ENCODE measurements at places on chromosomes 7 and 10.
A peak's percentile ranks its signal among the peaks of the same experiment; 100 is the strongest.

DNA sequence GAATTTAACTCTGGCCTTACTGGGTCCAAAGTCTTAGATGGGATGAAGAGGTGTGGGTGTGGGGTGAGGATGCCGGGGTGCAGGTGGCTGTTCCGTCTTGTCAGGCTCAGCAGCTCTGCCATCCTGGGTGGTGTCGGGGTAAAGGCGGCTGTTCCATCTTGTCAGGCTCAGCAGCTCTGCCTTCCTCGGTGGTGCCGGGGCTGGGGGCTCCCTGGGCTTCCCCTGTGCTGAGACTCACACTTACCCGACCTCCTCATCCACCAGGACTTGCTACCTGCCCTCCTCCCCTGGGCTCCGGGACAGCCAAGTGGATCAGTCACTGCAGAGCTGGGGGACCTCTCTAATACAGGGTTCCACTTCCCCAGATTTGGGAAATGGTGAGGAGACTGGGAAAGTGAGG, 244.3 kb upstream of the SHH start:
- no peak for DNase-seq

DNA sequence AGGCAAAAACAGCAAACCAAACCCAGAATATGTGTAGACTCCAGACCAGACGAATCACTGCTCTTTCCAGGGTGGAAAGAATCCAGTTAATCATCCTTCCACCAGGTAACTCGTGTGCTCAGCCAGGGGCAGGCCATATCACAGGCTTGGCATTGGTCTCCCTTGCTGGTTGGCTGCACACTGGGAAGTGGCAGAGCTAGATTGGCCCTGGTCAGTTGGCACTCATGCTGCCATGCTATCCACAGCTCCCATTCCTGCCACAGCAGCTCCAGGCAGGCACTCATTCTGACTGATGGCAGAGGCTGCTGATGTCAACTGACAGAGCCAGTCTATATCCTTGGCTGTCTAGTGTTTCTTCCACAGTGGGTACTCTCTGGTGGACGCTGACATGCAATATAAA, 9.7 kb upstream of the GDF10 start:
- DNase-seq: no peak

- DNase-seq: no peak
Observed at GRCh38 chr7:137390076-137390475, 46.5 kb upstream of the PTN start.

DNA sequence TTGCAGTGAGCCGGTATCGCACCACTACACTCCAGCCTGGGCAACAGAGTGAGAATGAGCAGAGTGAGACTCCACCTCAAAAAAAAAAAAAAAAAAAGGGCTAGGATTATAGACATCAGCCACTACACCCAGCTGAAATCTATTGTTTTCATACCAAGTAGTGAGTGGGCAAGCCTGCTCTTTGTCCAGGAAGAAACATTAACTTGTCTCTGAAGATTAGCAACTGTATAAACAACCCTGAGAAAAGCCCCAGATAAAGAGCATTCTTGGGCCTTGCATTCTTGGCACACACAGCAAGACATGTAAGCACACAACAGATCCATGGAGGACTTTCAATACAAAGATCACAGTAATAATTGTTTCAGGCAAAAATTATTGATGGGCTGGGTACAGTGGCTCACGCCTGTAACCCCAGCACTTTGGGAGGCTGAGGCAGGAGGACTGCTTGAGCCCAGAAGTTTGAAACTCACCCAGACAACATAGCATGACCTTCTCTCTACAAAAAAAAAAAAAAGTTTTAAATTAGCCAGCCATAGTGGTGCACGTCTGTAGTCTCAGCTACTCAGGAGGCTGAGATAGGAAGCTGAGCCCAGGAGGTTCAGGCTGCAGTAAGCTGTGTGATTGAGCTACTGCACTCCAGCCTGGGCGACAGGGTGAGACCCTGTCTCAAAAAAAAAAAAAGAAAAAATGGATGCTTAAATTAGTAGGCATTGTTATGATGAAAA, 4.4 kb downstream of the PSPH start:
- DNase-seq: peak; percentile 77

GRCh38 chr10:128325788-128326187, 199.6 kb upstream of the MKI67 start:
- DNase-seq: no peak

- DNase-seq: no peak
Observed at GRCh38 chr10:122630526-122630925, 69.1 kb downstream of the C10orf120 start.

DNA sequence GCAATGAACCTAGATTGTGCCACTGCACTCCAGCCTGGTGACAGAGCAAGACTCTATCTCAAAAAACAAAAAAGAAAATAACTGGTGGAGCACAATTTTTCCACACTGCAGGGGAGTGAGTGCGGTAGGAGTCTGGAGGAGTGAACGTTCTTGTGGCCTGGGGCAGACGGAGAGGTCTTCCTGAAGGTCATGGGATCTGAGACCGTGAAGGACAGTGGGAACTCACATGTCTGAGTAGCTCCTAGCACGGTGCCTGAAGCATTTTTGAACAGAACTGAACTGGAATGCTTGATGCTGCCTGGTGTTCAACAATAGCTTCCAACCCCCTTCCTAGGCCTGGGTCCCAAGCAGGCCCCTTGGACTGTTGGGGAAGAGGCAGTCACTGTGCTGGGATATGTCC, 84.3 kb upstream of the PODXL start:
- no peak for DNase-seq

GRCh38 chr10:32923849-32924248, 34.2 kb downstream of the ITGB1 start:
- DNase-seq: no peak

DNA sequence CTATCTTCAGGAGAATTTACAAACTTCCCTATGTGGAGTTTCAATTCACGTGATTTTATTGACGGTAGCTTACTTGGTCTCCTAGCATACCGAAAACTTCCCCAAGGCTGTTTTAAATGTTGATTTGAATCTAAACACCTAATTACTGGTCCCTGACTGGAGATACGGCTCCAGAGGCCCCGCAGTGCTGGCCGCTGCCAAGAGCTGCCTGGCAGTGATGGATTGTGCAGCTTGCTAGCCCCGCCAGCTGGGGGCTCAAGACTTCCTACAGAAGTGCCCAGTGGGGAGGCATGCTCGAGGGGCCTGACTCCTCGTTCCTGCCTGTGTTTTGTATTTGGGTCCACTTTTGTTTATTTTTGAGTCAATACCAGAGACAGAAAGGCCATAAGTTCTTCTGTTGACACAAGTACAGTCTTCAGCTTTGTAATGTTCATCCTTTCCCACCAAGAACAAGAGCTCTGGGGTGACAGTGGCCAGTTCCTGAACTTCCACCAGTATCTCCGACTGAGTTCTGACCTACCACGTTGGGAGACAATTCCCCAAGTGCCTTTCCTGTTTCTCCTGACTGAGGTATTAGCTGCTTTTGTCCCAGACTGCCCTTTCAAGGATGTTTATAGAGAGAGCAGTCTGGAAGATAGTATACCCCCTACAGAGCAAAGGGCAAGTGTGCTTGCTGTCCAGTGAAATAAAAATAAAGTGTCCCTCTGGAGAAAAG, 80.7 kb upstream of the CXCL12 start:
- DNase-seq: no peak

DNA sequence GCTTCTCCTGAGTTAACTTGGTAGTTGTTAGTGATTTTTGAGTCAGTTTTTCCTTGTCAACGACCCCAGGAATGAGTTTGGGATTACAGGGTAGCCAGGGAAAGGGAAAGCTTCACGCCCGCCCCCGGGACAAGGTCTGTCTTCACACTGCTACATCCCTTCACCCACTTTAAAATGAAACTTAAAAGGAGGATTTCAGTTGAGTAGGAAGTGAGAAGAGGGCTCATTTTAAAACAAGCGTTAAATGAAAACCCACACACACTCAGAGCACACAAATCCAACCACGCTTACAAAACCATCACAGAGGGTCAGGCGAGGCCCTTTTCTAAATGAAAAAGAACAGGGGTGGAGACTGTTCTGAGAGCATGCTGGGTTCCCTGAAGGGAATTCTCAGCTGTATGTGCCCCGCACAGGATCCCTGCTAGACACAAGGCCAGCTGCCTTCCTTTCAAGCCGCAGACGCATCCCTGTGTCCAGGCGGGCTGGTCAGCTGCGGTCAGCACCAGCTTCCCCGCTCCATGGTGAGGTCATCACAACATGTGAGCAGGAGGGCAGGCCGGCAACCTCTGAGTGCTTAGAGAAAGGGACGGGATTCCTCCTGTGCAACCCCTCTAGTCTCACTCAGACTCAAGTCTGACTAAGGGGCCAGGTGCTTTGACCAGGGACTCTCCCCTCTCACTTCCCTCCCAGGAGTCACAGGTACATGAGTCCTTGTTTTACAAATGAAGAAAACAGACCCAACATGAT, 111.8 kb downstream of the EGFR start:
- no peak for DNase-seq

- no peak for DNase-seq
Observed at GRCh38 chr10:3195726-3196125, 23.1 kb upstream of the PITRM1 start.

GRCh38 chr7:55526770-55527169, 45.5 kb downstream of the VOPP1 start:
- DNase-seq: no peak

DNA sequence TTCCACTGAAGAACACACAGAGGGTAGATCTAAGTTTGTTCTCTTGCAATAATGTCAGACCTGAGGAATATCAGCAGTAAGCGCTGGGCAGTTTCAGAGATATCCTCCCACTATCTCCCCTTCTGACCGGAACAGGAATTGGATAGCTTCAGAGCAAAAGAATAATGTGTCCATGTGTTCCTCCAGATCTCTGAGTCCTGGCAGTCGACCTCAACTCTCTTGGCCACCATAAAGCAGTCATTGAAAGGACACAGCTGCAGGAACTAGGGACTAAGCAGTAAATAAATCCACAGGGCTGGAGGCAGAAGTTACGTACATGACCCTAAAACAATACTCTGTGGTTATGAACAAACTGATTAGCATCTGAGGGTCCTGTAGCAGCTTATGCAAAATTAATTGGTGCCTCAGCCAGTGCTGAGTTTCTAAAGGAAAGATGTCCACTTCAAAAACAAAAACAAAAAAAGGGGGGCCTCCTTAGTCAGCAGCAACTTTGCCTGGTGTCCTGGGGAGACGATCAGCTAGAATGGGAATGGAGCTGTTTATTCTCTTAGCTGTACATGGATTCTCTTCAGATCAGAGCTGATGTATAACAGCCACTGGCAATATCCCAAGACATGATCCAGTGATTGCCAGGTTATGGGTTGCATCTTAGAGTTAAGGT, 6.4 kb upstream of the PRTFDC1 start:
- no peak for DNase-seq

DNA sequence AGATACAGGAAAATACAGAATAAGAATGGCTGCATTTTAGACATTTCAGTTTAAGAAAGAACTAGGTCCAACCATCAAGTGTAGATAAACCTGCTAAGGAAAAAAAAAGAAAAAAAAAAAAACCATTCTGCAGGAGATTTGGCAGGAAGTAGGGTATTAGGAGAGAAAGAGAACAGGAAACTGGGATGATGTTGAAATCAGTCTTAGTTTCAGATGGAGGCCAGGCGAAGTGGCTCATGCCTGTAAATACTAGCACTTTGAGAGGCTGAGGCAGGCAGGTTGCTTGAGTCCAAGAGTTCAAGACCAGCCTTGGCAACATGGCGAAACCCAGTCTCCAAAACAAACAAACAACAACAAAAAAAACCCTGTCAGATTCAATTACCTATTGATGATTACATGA, 120.2 kb downstream of the RAB11FIP2 start:
- DNase-seq: no peak

GRCh38 chr7:19051767-19052375, 65.6 kb downstream of the TWIST1 start:
- no peak for DNase-seq

DNA sequence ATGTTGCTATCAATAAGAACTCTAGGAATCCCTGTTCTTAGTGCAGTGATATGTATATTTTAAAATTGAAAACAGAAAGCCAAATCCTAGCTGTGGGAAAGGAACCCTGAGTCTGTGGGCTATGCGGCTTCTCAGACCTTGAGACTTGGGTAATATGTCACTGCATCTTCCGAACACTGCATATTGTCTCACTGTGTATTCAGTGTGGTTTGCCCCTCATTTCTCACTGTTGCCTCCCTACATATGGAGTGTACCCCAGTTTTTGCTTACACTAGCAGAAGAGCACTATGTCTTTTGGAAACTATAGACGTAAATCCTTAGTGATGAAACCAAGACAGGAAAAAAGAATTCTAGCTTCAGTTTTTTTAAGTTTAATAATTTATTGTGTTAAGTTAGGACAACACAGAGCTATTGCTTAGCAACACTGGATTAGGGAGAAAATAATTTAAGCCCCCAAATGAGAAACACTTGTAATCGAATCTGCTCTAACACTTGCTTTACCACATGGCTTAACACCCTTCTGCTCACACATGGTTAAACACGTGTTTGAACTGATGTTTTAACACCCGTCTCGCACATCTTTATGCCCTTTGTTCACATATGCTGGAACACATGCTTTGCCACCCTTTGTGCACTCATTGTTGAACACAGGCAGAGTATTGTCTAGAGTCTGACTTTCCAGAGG, 251.3 kb downstream of the VTI1A start:
- DNase-seq: no peak

DNA sequence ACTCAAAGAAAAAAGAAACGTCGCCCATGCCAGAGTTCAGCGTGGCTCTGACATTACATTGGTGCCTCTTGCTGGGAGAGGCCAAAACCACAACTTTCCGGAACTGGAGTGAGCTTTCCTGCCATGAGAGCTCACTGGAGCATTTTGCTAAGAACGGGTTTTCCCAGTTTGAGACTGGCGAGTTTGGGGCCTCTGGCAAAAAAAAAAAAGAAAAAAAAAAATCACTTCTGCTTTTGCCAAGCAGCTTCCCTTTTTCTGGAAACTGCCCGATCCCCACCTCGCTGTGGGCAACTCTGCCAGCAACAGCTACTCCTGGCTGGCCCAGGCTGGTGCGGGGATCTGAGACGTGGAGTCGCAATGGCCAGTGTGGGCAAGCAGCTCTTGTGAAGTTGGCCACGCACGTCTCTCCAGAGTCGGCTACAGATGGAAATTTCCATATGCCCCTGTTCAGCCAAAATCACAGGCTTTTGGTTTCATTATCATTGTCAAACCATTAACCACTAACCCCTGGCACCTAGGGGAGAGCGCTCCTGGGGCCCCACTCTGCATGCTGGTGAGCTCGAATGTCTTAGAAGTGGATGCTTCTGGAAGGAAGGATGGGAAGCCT, 25.7 kb downstream of the PRKAG2 start:
- no peak for DNase-seq

- DNase-seq: no peak
Observed at GRCh38 chr10:49384268-49384953, 11.5 kb downstream of the DRGX start.
